Activated naive CD4-positive, alpha-beta T cell treated with Interleukin-2 at 50 U/mL for 16 hours (primary cell): ENCODE measurements at places on chromosomes 4 and X.

GRCh38 chr4:8747467-8748235, 124.0 kb downstream of the HMX1 start:
- no peak for DNase-seq

GRCh38 chrX:68146054-68146453, 287.2 kb downstream of the OPHN1 start:
- no peak for DNase-seq

DNA sequence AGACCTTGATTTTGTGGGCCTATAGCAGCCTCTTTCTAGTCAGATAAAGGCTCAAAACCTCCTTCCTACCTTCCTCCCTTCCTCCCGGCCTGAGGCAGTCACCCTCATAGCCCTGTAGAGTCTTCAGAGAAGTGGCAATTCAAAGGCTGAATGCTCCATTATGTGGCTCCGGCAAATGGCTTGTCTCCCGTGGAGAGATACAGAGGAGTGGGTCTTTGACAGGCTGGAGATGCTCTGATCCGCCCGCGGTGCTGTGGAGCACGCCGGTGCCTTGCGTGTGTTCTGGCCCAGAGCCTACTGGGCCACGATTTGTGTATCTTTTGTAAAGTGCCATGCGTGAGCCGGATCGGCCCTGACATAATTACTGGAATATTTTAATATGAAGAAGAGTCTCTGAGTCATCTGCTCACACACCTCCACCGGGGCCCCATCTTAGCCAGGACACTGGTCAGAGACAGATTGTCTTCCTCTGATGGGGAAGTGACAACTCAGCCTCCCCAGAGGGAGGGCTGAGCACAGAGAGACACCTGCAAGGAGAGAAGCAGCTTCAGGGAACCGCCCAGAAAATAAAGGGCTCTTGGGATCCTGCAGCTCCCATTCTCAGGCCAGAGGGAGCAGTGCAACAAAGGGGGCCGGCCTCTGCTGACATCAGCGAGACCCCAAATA, 88.7 kb downstream of the DCTD start:
- DNase-seq: no peak

GRCh38 chrX:129759576-129760061, 20.1 kb upstream of the SASH3 start:
- DNase-seq: peak; percentile 60

- peak; percentile 79 for DNase-seq
These were observed at the start of gene TRMT2B for GRCh38 chrX:101051549-101052302. TRMT2B (minus strand) TSS chrX:101052111; CDS start chrX:101042289, 9,822 bp downstream.
